ENCODE measurements at places on chromosomes 7 and 10. TPM values are rescaled to one million over a fixed set of nuclear protein-coding genes. Genes with fewer than 3 reads are reported as not detected.
A peak's percentile ranks its signal among the peaks of the same experiment; 100 is the strongest.

DNA sequence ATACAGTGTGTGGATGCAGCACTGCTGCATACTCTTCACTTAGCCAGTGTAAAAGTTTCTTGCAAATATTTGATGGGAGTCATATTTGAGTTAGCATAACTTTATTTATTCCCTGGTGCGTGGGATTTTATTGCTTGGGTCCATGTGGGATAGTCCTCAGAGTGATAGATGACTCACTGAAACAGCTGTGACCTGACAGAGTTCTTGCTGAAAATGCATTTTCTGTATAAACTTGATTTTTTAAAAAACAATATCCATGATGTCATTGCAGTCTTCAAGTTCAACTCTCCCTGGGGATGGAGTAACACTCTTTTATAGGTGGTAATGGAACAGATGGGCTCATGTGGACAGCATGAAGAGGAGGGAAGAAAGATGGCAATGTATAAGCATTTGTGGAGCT, 310.0 kb downstream of the PPP1R3A start:
- no peak for DNase-seq

DNA sequence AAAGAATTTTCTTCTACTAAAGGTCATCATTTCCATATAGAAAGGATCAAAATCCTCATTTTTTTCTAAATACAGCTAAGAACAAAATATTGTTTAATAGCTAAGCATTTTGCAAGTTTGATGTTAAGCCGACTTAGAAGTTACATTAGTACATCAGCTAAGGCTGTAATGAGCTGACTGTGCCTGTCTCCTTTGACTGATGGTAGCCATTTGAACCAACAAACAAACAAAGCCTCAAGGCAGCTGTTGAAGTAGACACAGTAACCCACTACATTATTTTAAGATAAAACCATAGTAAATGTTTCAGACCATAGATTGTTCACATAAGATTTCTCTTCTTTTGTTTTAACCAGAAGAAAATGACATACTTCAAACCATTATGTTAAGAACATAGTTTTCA, 210.9 kb upstream of the VSTM2A start:
- no peak for DNase-seq

GRCh38 chr7:107993891-107994291, 9.1 kb downstream of the LAMB1 start:
- no peak for DNase-seq

DNA sequence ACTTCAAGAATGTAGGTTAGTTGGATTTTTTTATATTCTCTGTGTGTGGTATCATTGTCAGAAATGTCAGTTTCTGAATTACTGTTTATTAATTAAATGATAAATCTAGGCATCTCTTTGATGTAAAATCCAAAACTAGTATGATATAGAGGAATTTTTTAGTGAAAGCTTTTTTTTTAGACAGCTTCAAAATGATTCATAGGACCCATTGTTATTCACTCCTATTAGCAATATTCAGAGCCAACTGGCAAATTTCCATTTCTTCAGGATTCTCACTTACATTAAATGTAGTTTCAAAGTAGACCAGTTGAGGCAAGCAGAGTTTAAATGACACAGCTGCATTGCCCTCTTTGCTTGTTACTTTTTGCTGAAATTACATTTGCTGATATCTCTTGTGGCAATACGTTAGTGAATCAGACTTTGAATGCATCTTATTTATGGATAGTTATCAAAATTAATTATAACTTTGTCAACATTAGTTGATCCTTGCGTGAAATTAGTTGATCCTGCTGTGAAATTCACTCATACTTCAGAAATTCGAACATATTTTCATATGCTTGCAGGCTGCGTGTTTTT, 20.3 kb downstream of the ZNF277 start:
- DNase-seq: no peak

- no peak for DNase-seq
Measured at GRCh38 chr7:92279396-92280031, 33.7 kb downstream of the ANKIB1 start.

DNA sequence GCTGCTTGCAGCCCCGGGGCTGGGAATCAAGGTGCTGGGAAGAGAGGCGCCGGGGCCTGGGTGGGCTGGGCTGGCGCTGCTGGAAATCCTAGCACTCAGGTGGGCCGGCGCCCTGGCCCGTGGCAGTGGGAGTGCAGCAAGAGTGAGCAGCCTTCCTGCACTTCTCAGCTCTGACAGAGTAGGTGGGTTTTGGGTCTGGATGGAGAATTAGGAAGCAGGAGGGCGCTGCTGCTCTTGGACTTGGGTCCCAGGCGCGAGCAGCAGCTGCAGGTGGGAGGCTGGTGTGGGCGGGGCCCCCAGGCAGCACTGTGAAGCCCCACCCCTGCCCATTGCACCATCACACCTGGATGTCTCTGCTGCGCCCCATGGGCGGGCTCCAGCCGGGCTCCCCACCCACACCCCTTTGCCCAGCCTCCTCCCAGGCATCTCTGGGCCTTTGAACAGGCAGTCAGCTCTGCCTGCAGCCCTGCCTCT, 6.0 kb downstream of the BRI3 start:
- DNase-seq: no peak

DNA sequence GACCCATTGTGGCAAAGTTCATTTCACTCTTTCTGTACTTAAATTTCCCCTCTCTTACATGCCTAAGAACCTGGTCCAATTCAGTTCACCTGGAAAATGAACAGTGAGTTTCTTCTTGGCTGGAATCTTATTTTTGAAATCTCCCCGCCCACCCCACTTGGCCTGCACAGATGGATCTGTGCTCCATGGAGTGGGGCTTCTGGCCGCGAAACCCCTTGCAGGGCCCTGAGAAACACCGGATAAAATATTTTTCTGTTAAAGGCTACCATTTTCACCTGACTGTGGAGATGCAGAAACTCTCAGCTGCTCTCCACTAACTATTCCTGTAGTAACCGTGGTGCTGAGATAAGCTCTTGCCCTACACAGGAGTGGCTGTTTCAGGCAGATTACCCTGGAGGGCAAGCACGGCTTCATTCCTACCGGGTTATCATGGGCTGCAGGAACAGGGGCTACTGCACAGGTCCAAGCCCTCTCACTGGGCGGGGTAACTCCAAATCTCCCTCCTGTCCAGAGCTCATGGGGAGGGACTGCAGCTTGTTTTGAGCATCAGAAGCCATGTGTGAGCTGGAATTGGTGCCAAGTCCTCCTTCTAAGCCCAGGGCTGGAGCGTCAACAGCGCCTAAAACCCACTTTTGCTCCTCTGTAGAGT, 118.9 kb downstream of the PRPF18 start:
- no peak for DNase-seq

DNA sequence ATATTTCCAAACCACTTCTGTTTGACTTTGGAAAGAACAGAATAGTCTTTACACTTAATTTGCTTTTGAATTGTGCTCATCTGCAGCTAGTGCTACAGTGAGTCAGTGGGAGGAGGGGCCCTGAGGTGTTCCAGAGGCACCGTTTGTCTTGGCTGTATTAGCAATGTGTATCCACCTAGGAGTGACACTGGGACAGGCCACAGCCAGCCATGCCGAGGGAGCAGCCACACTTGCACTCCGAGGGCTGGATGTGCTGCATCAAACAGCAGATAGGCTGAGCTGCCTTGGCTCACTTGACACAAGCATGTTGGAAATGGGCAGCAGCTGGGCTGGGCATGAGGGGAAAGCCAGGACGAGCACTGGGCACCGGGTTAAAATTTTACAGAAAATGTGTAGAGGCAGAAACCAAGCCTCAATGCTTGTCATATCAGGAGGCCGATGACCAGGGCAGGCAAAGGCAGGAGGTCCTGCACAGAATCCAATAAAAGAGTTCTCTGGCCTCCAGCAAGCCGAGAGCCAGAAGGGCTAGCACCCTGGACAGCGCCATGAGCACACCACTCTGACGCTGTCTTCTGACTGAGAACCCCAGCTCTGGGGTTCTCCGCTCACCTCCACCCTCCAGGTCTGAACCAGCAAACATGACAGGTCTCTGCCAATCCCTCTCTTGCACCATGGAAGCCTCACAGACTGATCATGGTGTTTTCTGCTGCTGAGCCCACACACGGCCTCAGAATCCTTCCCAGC, 163.3 kb downstream of the GRID1 start:
- DNase-seq: peak; percentile 42

GRCh38 chr7:133354546-133355324, 101.9 kb downstream of the EXOC4 start:
- DNase-seq: no peak

DNA sequence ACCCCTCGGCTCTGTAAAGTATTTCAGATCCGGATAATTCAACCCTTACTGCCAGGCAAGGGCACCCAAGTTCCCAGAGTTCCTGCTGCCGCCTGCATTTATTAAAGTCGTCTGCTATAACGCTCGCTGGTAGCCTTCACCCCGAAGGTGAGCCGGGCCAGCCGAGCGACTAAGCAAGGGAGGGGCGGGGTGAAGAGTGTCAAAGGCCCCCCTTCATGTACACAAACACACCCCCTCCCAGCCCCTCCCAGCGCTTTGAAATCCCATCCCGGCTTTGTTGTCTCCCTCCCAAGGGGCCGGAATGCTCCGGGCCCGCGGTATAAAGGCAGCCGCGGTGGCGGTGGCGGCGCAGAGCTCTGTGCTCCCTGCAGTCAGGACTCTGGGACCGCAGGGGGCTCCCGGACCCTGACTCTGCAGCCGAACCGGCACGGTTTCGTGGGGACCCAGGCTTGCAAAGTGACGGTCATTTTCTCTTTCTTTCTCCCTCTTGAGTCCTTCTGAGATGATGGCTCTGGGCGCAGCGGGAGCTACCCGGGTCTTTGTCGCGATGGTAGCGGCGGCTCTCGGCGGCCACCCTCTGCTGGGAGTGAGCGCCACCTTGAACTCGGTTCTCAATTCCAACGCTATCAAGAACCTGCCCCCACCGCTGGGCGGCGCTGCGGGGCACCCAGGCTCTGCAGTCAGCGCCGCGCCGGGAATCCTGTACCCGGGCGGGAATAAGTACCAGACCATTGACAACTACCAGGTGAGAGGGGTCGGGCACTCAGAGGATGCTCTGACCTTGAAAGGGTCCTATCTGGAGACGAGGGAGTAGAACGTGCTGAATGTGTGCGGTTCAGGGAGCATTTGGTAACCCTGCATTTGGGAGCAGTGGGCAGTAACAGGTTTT, at the start of gene DKK1:
DKK1 (plus strand) TSS at position 349 of the 889 bp plus-strand sequence; CDS start at position 503, 154 bp downstream.
- DNase-seq: peak; percentile 44

EZH2 gene
- total RNA-seq: 76.6 TPM

PTPRZ1 gene
- total RNA-seq: not detected

NUTM2E gene
- total RNA-seq: not detected

ELOVL3 gene
- total RNA-seq: not detected

ZSWIM8 gene
- total RNA-seq: 95.2 TPM

PAOX gene
- 7.2 TPM for total RNA-seq

PDSS1 gene
- 12.0 TPM for total RNA-seq

PAX4 gene
- not detected for total RNA-seq

SPDYE6 gene
- total RNA-seq: not detected

IRF5 gene
- 7.7 TPM for total RNA-seq

RPEL1 gene
- total RNA-seq: not detected

Data from activated naive CD8-positive, alpha-beta T cell treated with anti-CD3 and anti-CD28 coated beads, Interleukin-2, amount 10 ng/mL, durations not matched to agents 7 days and 5 days (primary cell).